ENCODE measurements at places on chromosomes 12 and 14.

- no peak for DNase-seq
Observed at GRCh38 chr14:56648508-56649301, 69.1 kb downstream of the TMEM260 start.

- no peak for DNase-seq
Observed at GRCh38 chr12:119740830-119741229, 72.9 kb downstream of the PRKAB1 start.

GRCh38 chr12:120402217-120402616 lies 33.3 kb upstream of the MSI1 start:
- DNase-seq, result no peak

- DNase-seq, result no peak
Observed at GRCh38 chr12:69978020-69978419, 153.0 kb downstream of the MYRFL start.

- DNase-seq, result no peak
Observed at GRCh38 chr14:33287189-33287588, 348.5 kb downstream of the NPAS3 start.

DNA sequence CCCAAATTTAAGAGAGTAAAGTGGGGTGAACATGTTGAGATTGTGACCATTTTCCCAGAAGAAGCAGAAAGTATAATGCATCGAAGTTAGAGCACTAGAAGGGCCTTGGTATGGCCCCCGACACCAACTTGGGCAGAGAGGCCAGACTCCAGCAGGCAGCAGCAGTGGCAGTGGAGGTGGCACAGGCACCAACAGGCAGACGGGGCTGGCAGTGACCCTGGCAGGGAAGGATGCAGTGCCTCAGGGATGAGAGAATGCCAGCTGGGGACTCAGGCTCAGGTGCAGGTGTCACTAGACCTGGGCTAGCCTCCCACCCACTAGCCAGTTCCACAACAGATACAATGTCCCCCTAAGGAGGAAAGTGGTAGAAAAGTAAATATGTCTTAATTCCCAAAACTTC lies 27.7 kb upstream of the AMIGO2 start:
- no peak for DNase-seq

GRCh38 chr12:54131641-54132280 lies 57.0 kb downstream of the SMUG1 start:
- peak; percentile 56 for DNase-seq

DNA sequence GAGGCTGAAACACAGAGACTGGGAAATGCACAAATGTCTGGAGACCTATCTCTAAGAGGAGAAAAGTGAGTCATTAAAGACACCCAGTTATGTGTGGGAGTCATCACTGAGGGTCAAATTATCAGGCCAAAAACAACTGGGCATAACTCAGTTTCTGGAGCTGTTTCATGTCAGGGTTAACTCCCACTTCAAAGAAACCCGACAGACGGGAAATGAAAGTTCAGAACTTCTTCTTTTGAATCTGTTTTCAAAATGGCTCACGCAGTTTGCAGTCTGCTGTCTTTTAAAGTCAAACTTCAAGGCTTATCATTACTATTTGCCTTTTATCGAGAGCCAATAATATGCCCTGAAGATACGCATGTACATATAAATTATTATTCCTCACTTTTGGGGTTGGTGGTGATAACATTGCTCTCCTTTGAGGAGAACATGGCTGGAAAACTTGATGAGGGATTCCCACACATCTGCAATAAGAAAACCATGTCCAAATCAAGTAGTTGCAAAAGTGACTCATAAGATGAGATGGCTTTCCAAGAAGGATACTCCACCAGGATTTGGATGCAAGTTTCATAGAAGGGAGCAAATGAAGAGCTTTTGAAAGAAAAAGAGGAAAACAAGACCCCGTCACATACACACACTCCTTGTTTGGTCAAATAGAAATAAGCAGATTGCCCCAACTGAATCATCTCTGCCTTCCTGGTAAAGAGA lies 341.4 kb downstream of the ADAMTS20 start:
- DNase-seq, result no peak

GRCh38 chr14:104084251-104085002 lies 1.1 kb upstream of the ASPG start:
- no peak for DNase-seq

DNA sequence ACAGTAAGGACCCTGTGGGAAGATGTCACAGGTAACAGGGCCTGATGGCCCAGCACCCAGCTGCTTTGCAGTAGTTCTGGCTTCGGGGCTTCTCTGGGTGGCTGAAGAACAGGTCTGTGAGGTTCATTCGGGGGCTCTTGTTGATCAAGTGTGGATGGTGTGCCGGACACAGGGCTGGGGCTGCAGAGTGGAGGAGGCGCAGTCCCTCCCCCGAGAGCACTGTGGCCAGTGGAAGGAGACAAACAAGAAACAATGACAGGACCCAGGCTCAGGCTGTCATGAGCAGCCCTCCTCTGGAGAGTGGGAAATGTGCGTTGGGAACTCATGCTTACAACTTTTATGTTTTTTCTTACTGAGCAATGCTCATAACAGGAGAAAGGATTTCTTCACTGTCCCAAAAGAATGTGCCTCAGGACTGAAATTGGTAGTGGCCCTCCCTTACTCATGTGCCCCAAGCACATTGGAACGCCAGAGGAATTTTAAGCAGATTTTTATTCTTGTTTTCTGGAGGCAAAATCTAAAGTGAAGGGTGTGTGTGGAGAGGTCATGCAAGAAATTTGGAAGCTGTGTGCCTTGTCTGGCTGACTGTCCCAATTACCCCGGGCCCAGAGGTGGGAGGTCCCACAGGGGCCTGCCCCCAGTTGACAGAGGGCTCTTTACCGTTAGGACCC lies 233.8 kb downstream of the CACNA1C start:
- no peak for DNase-seq

DNA sequence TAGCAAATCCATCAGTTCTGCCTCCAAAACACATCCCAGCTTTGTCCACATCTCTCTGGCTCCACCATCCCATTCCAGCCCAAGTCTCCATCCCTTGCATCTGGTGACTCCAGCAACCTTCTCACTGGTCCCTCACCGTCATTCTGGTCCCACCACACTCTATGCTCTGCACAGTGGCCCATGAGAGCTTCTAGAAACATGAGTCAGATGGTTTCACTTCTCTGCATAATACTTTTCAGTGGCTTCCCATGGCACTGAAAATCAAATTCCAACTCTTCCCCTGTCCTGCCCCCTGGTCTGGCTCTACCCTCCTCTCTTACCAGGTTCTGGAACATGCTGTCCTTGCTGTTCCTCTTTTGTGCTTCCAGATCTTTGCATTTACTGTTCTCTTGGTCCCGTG lies 17.2 kb upstream of the C12orf76 start:
- no peak for DNase-seq

- no peak for DNase-seq
Observed at GRCh38 chr14:80522411-80522810, 311.1 kb upstream of the DIO2 start.

- no peak for DNase-seq
Observed at GRCh38 chr14:74618078-74618952, 6.3 kb upstream of the LTBP2 start.

- no peak for DNase-seq
Observed at GRCh38 chr12:121087467-121088194, 45.0 kb upstream of the P2RX7 start.

GRCh38 chr14:61460718-61461611 lies 139.6 kb downstream of the PRKCH start:
- DNase-seq, result no peak

DNA sequence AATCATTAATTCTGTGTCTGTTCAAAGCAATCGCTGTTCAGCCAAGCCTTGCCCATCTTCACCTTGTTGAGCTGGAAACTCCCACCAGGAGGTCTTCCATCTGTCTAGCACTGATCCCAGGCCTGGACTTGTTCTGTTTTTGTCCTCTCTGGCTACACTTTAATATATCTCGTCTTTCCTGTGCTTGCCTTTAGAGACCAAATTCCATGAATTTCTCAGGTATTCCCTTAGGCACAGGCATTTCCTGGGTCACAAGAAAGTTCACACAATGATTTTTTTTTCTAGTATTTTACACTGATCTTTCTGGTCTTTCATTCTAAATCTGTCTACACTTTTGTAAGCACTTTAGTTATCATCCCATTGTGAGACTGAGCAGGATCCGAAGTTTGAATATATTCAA lies 116.4 kb upstream of the CCND2 start:
- DNase-seq, result no peak

DNA sequence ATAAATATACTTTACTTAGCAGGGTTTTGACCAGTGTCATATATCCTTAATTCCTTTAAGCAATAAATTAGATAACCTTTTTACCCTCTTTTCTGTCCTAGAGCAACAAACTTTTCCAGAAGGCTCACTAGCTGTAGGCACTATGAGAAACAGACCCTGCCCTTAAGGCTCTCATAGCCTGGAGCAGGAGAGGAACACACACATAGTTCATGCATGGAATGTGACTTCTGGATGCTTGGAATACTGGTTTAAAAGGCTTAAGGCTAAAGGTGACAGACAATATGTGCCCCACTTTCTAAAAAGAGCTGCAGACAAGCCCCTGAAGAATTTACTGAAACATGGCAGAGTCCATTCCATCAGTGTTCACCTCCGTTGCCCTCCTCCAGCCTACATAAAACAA lies 237.2 kb downstream of the TTC8 start:
- DNase-seq, result no peak

DNA sequence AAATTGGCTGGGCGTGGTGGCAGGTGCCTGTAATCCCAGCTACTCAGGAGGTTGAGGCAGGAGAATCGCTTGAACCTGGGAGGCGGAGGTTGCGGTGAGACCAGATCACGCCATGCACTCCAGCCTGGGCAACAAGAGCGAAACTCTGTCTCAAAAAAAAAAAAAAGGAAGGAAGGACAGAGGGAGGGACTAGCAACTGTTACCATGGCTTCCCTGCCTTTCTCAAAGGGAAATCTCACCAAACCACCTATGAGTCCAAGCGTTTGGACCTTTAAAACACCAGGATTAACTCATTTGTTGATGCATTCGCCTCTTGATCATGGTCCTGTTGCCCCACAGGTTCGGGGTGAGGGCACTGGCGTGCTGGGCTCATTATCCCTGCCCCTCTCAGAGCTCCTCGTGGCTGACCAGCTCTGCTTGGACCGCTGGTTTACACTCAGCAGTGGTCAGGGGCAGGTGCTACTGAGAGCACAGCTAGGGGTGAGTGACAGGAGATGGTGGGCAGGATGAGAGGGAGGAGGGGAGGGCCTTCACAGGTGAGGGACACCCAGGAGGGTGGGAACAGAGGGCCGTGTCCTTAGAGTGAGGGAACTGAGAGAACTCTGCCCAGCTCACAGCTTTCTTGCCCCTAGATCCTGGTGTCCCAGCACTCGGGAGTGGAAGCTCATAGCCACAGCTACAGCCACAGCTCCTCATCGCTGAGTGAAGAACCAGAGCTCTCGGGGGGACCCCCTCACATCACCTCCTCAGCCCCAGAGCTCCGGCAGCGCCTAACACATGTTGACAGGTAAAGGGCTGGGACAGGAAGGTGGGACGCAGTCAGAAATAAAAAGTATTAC lies 10.2 kb upstream of the MYL6B start:
- no peak for DNase-seq

DNA sequence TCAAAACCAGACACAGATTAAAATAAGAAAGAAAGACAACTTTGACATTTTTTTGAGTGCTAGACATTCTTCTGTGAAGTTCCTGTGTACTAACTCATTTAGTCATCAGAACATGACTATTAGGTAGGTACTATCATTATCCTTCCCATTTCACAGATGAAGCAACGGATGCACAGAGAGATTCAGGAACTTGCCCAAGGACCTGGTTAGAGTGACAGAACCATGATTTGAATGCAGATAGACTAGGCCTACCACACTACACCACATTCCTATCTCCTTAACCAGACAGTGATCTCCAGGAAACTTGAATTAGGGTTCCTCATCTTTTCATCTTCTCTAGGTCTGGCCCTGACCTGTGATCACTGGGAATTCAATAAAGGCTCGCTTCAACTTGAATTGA lies 54.4 kb upstream of the MED13L start:
- no peak for DNase-seq

GRCh38 chr14:100522616-100523099 lies 64.6 kb downstream of the BEGAIN start:
- DNase-seq, result no peak

DNA sequence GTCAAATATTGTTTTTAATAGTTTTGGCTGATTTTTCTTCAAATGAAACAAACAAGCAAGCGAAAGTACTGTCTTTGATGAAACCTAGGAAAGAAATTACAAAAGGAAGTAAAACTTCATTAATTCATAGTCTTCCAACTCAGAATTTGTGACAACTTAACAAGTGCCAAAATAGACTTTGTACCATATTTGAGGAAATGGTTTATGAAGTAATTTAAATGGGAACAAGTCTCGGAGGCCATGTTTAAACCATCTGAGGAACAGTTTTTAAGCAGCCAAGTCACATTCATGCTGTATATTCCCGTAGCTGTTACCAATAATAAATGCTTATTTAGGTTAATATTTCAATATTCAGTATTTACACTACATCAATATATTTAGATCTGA lies 745 bp upstream of the ARHGDIB start:
- DNase-seq, result no peak

GRCh38 chr12:105554223-105554678 lies 223.8 kb downstream of the C12orf75 start:
- DNase-seq, result no peak

GRCh38 chr14:74469548-74470518 lies 23.3 kb downstream of the NPC2 start:
- DNase-seq, result no peak

- no peak for DNase-seq
Observed at GRCh38 chr12:33587784-33588712, 148.4 kb upstream of the SYT10 start.

GRCh38 chr12:113082486-113083148 lies 26.1 kb downstream of the DTX1 start:
- no peak for DNase-seq

- DNase-seq, result no peak
Observed at GRCh38 chr12:19967001-19967400, 401.3 kb upstream of the PDE3A start.

DNA sequence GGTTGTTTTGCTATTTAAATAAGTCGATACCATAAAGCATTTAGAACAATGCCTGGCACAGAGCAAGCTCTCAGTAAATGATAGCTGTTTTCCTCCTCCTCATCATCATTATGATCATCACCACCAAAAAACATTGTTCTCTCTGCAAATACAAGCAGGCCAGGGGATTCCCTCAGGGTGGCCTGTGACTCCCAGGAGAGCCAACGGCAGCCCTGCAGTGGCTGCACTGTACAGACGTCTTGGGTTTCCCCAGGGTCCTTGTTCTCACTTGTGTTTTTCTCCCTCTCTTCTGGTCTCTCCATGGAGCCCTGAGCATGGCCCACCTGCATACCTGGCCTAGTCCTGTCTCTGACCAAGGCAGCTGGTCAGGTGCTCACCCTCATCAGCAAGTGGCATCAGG lies 290.9 kb upstream of the PWP1 start:
- no peak for DNase-seq

DNA sequence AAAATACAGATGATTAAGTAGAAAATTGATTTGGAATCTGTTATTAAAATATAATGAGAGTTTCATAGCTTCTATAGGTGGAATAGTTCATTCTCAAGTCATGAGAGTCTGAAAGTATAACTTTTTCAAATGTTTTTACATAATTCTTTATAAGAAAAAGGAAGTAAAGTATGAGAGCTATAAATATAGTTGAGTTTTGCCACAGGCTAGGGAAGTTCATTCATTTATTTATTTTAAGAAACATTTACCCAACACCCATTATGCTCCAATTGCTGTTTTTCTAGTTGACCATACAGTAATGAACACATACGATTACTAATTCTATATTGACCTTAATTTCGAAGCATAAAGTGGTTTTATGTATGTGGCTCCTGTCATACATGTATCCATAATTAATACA lies 24.8 kb downstream of the LRRIQ1 start:
- DNase-seq, result no peak

- DNase-seq, result no peak
Observed at GRCh38 chr14:93160353-93160801, 24.3 kb downstream of the MOAP1 start.

All from posterior cingulate gyrus (tissue), 11 donors.